ENCODE measurements at places on chromosomes 16 and 17.

- no peaks in the 10 kb centered on the region for H3K36me3 ChIP-seq
- no peaks in the 10 kb centered on the region for H3K4me1 ChIP-seq
- no peak overlapping the region for H3K27ac ChIP-seq
- H3K27me3 ChIP-seq = no peaks in the 10 kb centered on the region
- no peak overlapping the region for H3K4me3 ChIP-seq
- no peak for DNase-seq
These were observed 220.8 kb upstream of the MON1B start for GRCh38 chr16:76970087-76970744.

DNA sequence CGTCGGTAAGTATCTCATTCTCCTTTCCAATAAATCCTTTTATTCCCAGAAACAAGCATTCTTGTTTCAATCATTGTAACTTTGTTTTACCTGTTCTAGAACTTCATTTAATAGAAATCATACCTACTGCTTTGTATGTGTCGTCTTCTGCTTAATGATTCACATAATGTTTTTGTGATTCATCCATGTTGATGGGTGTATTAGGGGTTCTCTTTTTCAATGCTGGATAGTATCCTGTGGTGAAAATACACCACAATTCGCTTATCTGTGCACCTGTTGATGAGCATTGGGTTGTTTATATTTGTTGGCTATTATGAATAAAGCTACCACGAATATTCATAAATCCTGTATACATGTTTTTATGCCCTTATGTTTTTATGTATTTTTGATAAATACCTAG lies 703.2 kb downstream of the MAF start:
- H3K4me3 ChIP-seq = no peak overlapping the region
- H3K36me3 ChIP-seq = no peaks in the 10 kb centered on the region
- H3K27me3 ChIP-seq = no peaks in the 10 kb centered on the region
- no peaks in the 10 kb centered on the region for H3K4me1 ChIP-seq

DNA sequence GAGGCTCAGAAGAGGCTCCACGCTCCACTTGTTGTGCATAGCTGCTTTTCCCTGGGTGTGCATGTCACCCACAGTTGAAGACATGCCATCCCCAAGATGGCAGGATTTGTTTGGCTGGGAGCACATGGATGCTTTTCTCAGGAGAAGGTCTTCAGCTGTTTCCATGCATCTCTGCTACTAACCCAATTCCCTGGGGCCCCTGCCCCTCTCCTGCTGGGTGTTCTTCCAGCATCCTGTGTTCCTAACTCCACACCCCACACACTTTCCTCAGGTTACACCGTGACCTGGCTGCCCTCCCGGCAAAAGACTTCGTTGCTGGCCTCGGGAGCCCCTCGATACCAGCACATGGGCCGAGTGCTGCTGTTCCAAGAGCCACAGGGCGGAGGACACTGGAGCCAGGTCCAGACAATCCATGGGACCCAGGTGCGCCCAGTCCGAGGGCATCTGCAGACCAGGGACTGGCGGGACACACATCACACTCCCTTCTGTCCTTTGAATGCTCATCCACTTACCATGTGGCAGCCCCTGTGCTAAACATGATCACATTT lies 21.5 kb downstream of the ITGAL start:
- H3K27me3 ChIP-seq = no peaks in the 10 kb centered on the region
- no peak for DNase-seq
- no peak overlapping the region for H3K4me3 ChIP-seq
- H3K4me1 ChIP-seq = no peaks in the 10 kb centered on the region
- H3K27ac ChIP-seq = no peak overlapping the region

GRCh38 chr16:2827374-2827791 lies 2.7 kb upstream of the ZG16B start:
- H3K36me3 ChIP-seq = no peaks in the 10 kb centered on the region
- no peaks in the 10 kb centered on the region for H3K4me1 ChIP-seq
- H3K4me3 ChIP-seq = no peak overlapping the region
- H3K27me3 ChIP-seq = peaks cover 2% of the 10 kb centered on the region
- DNase-seq = no peak

- H3K4me3 ChIP-seq = no peak overlapping the region
- H3K4me1 ChIP-seq = no peaks in the 10 kb centered on the region
- no peaks in the 10 kb centered on the region for H3K27me3 ChIP-seq
- no peaks in the 10 kb centered on the region for H3K36me3 ChIP-seq
- H3K27ac ChIP-seq = no peak overlapping the region
- no peak for DNase-seq
These were observed 378.7 kb downstream of the HS3ST4 start for GRCh38 chr16:26070302-26071100.

DNA sequence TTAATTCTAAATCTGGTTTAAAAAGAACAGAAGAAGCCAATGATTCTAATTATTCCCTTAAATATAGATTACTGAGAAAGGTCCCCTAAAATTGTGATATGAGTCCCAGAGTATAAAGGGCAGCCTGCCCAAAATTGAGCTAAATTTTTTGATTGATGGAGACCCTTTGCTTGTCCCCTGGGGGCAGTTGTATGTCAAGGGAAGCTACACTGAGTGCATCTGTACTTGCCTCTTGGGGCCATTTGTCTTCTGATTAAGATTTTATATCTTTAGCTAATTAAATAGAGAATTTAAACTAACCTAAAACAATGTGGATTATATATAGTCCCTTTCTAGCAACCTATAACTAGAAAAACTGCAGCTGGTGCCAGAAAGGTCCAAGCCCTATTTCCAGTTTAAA lies 12.6 kb downstream of the BLMH start:
- H3K4me1 ChIP-seq = no peaks in the 10 kb centered on the region
- no peak overlapping the region for H3K27ac ChIP-seq
- peaks cover 86% of the 10 kb centered on the region for H3K36me3 ChIP-seq
- no peak for DNase-seq

- peak overlapping the region; percentile 75 for H3K4me3 ChIP-seq
- DNase-seq = no peak
- peaks cover 12% of the 10 kb centered on the region for H3K36me3 ChIP-seq
- peaks cover 6% of the 10 kb centered on the region for H3K27me3 ChIP-seq
- H3K4me1 ChIP-seq = peaks cover 71% of the 10 kb centered on the region
- 0 out of 2 replicates have a peak overlapping the region, but pooled peaks have one; percentile 33 for H3K27ac ChIP-seq
These were observed 1.3 kb downstream of the METRN start for GRCh38 chr16:716200-716568.

DNA sequence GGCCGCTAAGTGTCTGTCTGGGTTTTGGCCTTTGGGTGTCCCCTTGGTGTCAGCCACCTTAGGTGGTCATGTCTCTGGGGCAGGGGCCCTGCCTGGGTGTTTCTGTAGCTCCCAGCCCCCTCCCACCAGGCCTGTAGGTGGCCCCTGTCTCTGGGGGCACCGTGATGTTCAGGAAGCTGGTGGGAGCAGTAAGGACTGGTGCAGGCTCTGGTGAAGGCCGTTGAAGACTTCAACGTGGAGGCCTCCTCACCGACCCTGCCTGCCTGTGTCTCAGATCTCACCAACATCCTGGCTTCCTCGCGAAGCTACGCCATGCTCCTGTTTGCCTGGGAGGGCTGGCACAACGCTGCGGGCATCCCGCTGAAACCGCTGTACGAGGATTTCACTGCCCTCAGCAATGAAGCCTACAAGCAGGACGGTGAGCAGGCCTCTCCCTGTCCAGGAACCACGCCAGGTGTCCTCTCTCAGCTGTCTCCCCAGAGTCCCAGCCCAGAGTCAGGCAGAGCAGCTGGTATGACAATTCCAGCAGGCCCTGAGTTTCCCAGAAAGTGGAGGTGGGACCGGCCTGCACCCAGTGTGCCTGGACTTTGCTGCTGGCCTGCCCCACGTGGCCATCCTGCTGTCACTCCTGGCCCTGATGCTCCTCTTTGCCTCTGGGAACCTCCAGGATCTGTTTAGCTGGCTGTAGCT lies 2.8 kb downstream of the ACE start:
- H3K27me3 ChIP-seq = peaks cover 41% of the 10 kb centered on the region
- H3K27ac ChIP-seq = no peak overlapping the region
- no peaks in the 10 kb centered on the region for H3K36me3 ChIP-seq

DNA sequence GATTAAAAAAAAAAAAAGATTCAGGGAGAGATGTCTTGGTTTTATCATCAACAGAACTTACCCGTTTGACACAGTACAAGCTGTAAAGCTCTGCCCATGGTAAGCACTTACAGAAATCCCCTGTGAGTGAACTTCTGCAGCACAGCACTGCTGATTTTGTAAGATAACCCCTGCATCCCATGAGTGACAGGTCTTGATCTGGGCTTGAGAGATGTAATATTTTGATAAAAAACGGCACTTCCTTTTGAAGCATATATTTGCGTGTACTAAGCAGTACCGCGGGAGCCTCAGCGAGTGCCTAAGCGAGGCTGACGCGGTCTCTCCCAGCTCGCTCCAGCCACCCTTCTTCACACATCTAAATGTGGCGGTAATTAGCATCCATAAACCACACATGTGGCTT lies 50.5 kb downstream of the IKZF3 start:
- H3K27ac ChIP-seq = no peak overlapping the region
- H3K4me1 ChIP-seq = peaks cover 30% of the 10 kb centered on the region
- H3K27me3 ChIP-seq = no peaks in the 10 kb centered on the region
- peak; percentile 77 for DNase-seq

GRCh38 chr17:59695945-59696681 lies 11.1 kb downstream of the PTRH2 start:
- no peak overlapping the region for H3K27ac ChIP-seq
- no peak overlapping the region for H3K4me3 ChIP-seq
- no peak for DNase-seq
- peaks cover 11% of the 10 kb centered on the region for H3K4me1 ChIP-seq
- peaks cover 88% of the 10 kb centered on the region for H3K36me3 ChIP-seq

DNA sequence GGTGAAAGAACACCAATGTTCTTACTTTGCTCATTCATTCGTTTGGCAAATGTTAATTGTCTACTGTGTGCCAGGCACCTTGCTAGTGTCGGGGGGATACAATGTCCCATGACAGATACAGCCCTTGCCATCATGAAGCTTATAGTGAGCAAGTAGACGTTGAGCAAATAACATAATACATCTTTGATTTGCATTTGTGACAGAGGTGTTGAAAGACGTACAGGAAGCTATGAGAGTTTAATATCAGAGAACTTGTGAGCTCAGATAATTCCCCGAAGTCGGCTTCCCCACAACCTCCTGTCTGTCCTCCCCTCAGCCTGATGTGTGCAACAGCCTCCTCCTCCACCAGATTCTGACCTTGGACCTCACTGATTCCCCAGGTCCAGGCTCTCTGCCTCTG lies 138.0 kb upstream of the SDK2 start:
- no peaks in the 10 kb centered on the region for H3K27me3 ChIP-seq
- H3K4me3 ChIP-seq = no peak overlapping the region
- H3K4me1 ChIP-seq = no peaks in the 10 kb centered on the region

- peak overlapping the region; percentile 93 for H3K27ac ChIP-seq
- H3K27me3 ChIP-seq = no peaks in the 10 kb centered on the region
- 0 out of 2 replicates have a peak, but pooled peaks cover 3% of the 10 kb centered on the region for H3K36me3 ChIP-seq
- DNase-seq = no peak
- no peak overlapping the region for H3K4me3 ChIP-seq
- peaks cover 55% of the 10 kb centered on the region for H3K4me1 ChIP-seq
These were observed 102.1 kb downstream of the SNX29 start for GRCh38 chr16:12078405-12079280.

DNA sequence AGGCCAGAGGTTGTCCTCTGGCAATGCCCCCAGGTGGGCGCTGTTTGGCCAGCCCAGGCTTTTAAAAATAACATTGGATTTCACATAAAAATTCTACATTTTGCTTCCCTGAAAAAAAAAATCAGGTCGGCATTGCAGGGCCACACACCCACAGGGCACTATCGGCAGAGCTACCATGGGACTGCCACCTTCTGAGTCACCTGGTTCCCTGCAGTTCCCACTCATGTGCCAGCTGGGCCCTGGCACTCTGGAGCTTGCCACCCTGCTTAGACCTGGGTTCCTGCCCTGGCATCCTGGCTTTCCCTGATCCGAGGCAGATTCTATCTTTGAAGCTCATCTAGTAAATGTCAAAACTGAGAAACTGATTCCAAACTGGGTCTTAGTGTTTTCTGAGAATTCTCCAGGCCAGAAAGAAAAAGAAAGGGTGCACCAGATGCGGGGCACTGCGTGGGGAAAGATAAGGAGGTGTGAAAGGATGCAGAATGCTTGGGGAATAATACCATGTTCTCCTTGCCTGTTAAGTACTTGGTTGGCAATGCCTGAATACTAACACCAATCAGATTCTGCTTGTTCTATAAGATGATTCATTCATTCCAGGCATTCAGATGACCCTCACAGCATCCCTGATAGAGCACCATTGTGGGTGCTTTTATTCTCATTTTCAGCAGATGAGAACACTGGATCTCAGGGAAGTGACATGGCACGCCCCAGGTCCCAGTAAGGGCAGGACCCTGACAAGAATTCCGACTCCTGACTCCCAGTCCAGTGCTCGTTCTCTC lies 51.8 kb downstream of the RAI1 start:
- H3K27me3 ChIP-seq = no peaks in the 10 kb centered on the region
- no peaks in the 10 kb centered on the region for H3K4me1 ChIP-seq
- no peak overlapping the region for H3K27ac ChIP-seq
- DNase-seq = no peak
- H3K36me3 ChIP-seq = peaks cover 38% of the 10 kb centered on the region

GRCh38 chr17:7079581-7080455 lies at the start of gene CLEC10A:
Gene CLEC10A (minus strand): TSS chr17:7080251. CDS start chr17:7078812, 1,439 bp downstream.
- H3K27me3 ChIP-seq = no peaks in the 10 kb centered on the region
- no peak for DNase-seq
- H3K36me3 ChIP-seq = no peaks in the 10 kb centered on the region
- no peak within 1 kb of the TSS for H3K4me3 ChIP-seq

GRCh38 chr17:50536683-50537646 lies 4.4 kb downstream of the EPN3 start:
- peaks cover 29% of the 10 kb centered on the region for H3K27me3 ChIP-seq
- no peak for DNase-seq
- H3K4me3 ChIP-seq = no peak overlapping the region
- H3K27ac ChIP-seq = no peak overlapping the region
- H3K36me3 ChIP-seq = no peaks in the 10 kb centered on the region
- peaks cover 10% of the 10 kb centered on the region for H3K4me1 ChIP-seq

- no peak overlapping the region for H3K27ac ChIP-seq
- no peaks in the 10 kb centered on the region for H3K36me3 ChIP-seq
- H3K4me1 ChIP-seq = no peaks in the 10 kb centered on the region
- no peak overlapping the region for H3K4me3 ChIP-seq
- H3K27me3 ChIP-seq = no peaks in the 10 kb centered on the region
These were observed 9.6 kb upstream of the WIPF2 start for GRCh38 chr17:40209404-40210093.

DNA sequence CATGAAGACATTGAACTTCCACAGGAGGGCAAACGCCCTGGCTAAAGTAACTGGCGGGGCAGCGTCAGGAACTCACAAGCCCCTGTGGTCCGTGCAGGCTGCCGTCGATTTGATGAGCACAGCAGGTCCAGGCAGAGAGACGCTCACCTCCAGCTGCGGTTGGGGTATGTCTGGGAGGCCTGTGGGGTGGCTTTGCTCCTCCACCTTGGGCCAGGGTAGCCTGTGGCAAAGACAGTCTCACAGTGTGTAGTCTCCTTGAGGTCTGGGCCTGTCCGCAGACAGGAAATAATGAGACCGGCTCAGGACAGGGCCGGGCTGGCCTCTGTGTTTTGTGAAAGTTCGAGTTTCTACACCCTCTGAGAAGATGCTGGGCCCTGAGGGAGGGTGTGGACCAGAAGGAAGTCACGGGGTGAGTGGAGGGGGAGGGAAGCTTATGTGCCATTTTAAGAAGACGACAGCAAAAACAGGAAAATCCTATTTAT lies 103.3 kb downstream of the METRNL start:
- no peak overlapping the region for H3K27ac ChIP-seq
- H3K4me3 ChIP-seq = no peak overlapping the region
- H3K27me3 ChIP-seq = peaks cover 3% of the 10 kb centered on the region
- H3K4me1 ChIP-seq = no peaks in the 10 kb centered on the region
- no peak for DNase-seq

- DNase-seq = no peak
- no peaks in the 10 kb centered on the region for H3K36me3 ChIP-seq
- H3K27me3 ChIP-seq = no peaks in the 10 kb centered on the region
These were observed 211.6 kb upstream of the CIBAR2 start for GRCh38 chr16:85323961-85324253.
